ENCODE measurements at places on chromosomes 5 and 9.

DNA sequence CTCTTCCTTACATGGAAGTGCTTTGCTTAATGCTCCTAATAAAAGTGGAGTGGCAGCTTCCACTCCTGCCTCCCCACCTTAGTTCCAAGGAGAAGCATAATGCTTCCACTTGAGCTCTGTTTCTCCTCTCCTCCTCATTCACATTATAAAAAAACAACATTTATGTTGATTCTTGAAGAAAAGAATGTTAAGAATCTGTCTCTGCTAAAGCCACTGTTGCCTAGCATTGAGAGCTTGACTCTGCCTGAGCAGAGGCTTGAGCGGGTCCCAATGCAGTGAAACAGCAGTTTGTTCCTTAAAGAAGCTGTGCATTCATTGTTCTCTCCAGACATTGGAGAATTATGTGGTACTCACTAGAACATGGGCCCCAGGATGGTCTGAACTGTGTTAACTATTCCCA is 101.5 kb upstream of the GHR start:
- no peak for DNase-seq

GRCh38 chr5:77204967-77205366 is 5.5 kb upstream of the PDE8B start:
- DNase-seq: no peak

- no peak for DNase-seq
Measured at GRCh38 chr9:78210841-78211301, 25.0 kb upstream of the CEP78 start.

- no peak for DNase-seq
Measured at GRCh38 chr9:134773842-134774241, 106.8 kb upstream of the FCN2 start.

DNA sequence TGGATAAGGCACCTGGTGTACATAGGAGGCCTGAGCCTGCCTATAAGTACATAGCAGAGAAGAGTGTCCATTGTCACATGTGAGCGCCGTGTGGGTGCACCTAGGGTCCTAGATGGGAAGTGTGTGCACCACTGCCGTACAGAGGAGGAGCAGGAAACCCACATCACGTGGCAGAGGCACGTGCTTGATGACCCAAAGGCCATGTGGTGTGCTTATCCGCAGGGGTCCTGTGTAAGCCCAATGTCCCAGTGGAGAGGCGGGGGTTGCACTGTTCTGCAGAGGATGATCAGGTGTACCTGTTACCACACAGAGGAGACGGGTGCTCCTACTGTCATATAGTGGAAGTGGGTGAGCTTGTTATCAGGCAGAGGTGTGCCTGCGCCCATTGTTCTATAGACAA is 354.1 kb upstream of the IRX2 start:
- no peak for DNase-seq

GRCh38 chr9:125845271-125845808 is 98.2 kb downstream of the PBX3 start:
- no peak for DNase-seq

Measured in stromal cell of bone marrow (primary cell).